Caki2 (cell line): ENCODE measurements at places on chromosomes 7 and 10. TPM values are rescaled to one million over a fixed set of nuclear protein-coding genes. Genes with fewer than 3 reads are reported as not detected.

The UBTD1 gene
- total RNA-seq = 13.0 and 23.3 TPM in 2 replicates

The HMX2 gene
- total RNA-seq = not detected in 2 replicates

The HOXA11 gene
- total RNA-seq = not detected in 2 replicates

The MET gene
- 254 and 324 TPM in 2 replicates for total RNA-seq
